ENCODE measurements at places on chromosomes 4 and X.
A peak's percentile ranks its signal among the peaks of the same experiment; 100 is the strongest.

DNA sequence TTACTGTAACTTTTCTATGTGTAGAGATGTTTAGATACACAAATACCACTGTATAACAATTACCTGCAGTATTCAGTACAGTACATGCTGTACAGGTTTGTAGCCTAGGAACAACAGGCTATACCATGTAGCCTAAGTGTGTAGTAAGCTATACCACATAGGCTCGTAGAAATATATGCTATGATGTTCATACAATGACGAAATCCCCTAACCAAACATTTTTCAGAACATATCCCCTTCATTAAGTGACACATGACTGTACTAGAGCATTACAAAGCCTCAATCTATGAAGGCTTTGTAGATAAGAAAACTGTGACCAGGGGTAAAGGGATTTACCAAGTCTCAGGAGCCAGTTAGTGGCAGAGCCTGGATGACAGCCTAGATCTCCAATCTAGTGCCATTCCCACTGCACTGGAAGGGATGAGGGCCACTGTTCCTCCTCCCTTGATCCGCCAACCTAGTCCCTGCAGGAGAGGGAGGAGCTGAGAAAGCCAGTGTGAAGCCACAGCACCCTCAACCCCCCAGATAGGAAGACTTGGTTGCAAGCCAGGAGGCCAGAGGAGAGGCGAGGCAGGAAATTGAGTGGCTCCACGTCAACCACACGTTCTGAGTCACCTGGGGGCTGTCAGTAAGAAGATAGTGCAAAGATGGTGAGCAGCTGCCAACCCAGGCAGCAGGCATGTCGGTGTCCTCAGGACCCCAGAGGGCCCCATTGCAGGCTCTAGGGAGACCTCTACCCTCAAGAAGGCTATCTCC lies 227.7 kb downstream of the BCOR start:
- DNase-seq: peak; percentile 54

GRCh38 chr4:170011921-170012628 lies 14.1 kb downstream of the MFAP3L start:
- no peak for DNase-seq

DNA sequence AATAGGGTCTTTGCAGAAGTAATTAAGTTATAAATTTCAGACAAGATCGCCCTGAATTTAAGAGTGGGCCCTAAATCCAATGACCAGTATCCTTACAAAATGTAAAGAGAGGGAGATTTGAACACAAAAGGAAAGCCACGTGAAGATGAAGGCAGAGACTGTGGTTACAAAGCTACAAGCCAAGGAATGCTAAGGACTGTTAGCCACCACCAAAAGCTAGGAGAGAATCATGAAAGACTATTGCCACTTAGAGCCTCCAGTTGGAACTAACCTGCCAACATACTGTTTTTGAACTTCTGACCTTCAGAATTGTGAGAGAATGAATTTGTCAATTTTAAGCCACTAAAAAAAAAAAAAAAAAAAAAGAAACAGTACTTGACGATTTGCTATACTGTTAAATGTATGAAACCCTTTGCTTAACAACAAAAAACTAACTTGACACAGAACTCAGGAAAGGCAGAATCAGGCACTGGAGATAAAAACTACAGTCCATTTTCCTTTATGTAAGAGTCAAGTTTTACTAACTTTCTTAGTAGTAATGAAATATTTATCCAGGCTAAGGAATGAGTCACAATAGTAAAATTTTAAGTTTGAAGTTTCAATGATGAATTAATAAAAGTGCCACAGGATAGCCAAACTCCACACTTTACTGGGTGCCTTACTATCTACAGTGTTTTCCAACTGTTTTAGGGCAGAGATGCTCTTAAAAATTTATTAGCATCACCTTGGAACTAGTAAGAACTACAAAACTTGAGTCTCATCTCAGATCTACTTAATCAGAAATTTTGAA lies 25.1 kb downstream of the DHX15 start:
- DNase-seq: no peak

- no peak for DNase-seq
Measured at GRCh38 chrX:23792861-23793553, 10.0 kb downstream of the SAT1 start.

DNA sequence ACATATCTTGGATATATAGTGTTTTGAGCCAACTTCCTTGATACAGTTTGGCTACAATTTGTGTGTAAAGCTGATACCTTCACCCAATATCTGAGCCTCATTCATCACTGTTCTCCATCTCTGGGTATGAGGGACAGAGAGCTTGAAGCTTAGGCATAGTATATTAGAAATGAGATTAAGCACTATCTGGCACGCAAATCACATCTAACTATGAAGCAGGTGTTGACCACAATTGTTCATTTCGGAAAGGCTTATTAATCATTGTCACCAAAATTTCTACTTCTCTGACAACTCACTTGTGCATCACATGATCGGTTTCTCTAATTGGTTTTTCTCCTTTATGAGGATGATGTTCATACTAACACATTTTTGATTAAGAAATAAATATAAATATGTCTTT lies 2.1 kb upstream of the POF1B start:
- no peak for DNase-seq

DNA sequence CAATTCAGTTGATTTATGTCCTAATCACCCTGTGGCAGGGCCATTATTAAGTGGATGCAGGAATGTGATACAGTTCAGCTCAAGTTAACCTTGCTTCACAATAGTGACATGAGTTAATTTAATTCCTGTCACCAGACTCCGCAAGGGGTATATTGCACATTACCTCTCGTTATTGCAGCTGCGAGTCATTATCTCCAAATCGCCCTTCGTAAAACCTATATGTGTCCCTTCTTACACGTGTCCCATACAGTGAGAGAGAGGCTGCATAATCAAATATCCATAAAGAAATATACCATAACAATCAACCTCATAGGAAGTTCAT lies 369.9 kb upstream of the ANXA10 start:
- no peak for DNase-seq

GRCh38 chr4:179836179-179837075 lies 2394.2 kb upstream of the AGA start:
- no peak for DNase-seq

DNA sequence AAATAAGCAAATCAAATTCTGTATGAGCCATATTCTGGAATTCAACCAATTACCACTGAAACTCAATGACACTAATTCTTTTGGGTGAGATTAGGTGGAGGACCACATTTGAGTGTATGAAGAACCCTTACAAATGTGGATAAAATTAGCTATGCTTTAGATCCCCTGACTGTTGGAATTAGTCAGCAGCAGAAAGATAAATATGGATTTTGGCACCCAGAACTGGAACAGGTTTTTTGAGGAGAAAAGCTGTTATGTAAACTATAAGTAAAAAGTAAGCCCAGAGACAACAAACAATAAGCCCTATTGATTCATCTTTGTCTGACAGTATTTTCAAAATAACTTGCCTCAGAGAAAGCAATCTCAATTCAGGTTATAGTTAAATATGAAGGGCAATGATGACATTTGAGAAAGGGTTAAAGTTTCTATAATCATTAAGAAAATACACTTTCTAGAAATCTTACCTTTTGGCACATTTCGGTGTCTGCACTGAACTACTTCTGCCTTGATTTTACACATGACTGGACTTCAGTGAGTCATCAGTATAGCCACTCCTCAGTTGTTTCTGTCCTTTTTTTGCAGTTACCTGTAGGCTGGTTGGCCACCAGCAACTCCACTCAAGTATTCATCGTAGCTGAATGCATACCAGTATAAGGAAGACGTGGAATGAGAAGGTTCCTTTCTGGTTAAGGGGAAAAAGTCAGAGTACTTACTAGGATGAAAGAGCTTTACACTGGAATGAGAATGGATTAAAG lies 80.0 kb downstream of the KCTD8 start:
- DNase-seq: no peak

- DNase-seq: no peak
Measured at GRCh38 chr4:78939667-78940008, 400 bp upstream of the PAQR3 start.

DNA sequence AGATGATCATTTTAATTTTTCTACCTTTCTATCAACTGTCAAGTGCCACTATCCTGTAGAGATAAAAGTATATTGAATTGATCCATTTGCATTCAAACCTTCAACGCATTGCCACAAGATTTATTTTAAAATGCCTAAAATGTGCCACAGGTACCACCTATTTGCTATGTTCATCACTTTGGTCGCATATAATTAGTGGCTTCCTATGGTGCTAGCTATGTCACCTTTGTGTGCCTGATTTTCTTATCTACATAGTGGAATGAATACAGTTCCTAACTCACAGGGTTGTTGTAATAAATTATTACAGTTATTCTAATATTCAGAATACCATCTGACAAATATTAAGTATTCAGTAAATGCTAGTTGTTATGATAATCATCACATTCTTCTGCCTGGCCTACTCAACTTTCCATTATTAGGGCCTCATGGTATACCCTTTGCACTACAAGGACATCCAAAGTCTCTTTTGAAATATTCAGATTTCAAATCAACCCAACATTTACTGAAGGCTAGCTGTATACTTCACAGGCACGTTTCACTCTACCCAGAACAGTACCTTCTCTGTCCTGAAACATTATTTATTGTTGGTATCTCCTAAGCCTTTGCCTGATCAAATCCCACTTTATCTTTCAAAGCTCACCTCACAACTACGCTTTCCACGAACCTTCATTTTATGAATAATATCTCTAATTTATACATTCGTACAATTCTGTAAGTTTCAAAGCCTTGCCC lies 62.4 kb downstream of the ANXA10 start:
- no peak for DNase-seq

GRCh38 chrX:65587616-65588526 lies 53.3 kb upstream of the LAS1L start:
- DNase-seq: no peak

DNA sequence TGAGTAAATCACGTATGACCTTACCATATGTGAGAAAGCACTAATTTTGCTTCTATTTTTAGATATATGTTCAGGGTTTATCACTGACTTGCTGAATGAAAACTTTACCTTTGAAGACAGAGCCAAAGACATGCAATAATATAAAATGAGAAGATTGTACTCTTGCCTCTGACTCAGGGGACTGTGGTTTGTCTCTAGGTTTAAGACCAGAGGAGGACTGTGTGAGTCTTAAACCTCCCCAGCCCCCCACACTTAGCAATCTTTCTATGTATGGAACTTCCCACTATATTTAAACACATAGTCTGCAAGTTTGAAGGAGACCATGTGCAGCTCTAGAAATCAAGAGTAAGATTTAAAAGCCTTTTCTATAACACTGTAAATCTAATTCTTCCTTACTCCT lies 368.7 kb upstream of the FAM241A start:
- no peak for DNase-seq

DNA sequence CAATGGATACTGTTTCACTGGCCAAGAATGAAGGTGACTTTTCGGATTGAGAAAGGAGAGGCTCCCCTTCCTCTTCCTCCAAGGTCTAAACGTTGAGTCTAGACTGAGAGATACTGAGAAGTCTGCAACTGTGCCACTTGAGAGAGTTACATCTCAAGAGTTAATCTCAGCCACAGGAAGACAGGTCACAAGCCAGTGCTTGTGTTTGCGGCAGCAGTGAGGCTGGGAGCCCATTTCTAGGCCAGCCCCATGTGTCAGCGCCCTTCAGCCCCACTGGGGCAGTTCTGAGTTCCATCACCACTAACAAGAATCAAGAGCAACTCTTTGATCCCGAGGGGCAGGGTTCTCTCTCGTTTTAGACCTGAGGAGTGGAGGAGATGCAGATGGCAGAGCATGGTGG lies 7.3 kb upstream of the SEC24D start:
- DNase-seq: no peak

DNA sequence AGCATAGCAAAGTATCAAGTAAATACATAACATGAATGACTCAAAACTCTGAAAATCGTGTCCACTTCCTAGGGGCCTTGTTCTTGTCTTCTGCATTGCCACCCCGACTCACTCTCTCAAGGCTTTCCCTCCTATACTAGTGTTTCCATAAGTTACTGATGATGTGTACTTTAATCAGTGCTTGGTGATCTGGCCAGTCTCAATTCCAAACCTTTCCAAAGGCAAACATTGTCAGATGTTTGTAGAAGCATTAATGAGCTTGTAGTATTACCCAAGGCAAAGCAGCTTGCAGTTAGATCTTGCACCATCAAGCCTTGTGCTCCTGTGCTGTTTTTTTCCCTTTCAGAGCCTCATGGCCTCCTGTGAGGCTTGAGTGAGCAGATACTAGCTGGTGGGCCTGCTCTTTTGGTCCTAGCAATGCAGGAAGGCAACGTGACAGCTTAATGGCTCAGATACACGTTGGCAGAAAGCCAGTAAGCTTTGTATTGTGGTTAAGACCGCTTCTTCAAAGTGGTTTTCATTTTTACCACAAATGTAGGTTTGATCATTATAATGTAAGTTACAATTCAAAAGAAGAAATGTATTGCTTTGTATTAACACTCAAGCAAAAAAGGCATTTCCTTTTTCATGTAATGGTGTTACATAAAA lies 51.8 kb downstream of the RBPJ start:
- DNase-seq: no peak

DNA sequence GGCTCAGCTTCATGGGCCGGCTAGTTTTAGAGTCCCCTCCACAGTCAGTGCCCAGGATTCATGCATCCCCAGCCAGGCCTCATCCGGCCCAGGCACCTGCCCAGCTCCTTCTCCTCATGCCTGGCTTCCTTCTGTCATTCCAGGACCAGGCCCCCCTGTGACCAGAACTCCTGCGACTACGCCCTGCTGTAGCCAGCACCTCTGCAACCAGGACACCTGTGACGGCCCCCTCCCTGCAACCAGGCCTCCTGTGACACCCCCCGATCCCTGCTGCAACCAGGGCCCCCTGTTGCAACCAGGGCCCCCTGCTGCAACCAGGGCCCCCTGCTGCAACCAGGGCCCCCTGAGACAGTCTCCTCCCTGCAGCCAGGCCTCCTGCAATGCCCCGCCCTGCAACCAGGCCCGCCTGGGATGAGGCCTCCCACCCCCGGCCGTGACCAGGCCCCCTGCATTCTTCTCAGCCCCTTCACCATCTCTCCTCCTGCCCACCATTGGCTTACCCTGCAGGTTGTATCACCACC lies 46.8 kb downstream of the HTRA3 start:
- DNase-seq: no peak

DNA sequence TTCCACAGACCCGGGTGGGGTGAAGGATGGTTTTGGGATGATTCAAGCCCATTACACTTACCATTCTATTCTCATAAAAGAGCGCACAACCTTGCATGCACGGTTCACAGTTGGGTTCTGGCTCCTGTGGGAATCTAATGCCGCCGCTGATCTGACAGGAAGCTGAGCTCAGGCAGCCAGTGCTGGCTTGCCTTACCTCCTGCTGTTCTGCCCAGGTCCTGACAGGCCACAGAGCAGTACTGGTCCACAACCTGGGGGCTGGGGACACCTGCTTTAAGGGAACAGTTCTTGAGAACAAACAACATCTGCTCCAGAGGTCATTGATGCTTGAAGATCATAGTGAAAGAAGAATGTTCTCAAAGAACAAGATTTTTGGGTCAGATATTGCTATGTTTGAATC lies 8.0 kb upstream of the HS3ST1 start:
- no peak for DNase-seq

GRCh38 chr4:79467246-79467932 lies 59.4 kb upstream of the GK2 start:
- no peak for DNase-seq

DNA sequence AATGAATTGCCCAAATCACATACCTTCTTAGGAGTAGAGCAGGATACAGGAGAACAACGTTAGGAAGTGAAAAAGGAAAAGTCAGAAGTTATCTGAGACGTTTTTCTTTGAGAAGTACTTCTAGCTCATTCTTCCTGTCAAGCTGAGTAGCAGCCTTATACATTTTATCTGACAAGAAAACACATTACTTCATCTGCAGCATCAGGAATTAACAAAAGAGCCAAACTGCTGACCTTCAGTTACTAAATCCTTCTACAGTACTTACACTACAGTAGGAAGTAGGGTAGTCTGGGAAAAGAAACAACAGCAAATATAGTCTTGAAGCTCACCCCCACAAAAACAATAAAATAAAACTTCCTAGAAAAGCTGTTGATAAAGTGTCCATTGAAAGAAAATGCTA lies 57.0 kb downstream of the ATP11C start:
- DNase-seq: no peak
